ENCODE measurements at places on chromosomes 13 and 19.
A peak's percentile ranks its signal among the peaks of the same experiment; 100 is the strongest.

DNA sequence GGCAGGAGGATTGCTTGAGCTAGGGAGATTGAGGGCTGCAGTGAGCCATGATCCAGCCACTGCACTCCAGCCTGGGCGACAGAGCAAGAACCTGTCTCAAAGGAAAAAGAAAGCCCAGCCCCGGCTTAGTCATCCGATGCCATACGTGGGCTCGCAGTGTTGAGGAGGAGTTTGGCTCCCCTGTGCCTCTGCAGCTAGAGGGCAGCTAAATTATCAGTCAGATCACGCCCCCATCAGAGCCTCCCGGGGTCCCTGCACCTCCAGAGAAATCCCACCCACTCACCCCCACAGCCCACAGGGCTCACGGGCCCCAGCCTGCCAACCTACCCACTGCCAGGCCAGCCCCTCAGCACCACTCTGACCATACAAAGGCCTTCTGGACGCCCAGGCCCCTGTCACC lies 27.6 kb downstream of the MAU2 start:
- no peak for DNase-seq
- H3K36me3 ChIP-seq, result peaks cover 86% of the 10 kb centered on the region
- H3K27ac ChIP-seq, result no peak overlapping the region
- no peak overlapping the region for H3K4me3 ChIP-seq

- H3K36me3 ChIP-seq, result no peaks in the 10 kb centered on the region
- no peak overlapping the region for H3K4me3 ChIP-seq
- H3K27me3 ChIP-seq, result no peaks in the 10 kb centered on the region
- no peak overlapping the region for H3K27ac ChIP-seq
- DNase-seq, result no peak
These were observed 769.1 kb downstream of the PCDH9 start for GRCh38 chr13:66461021-66461420.

- H3K4me3 ChIP-seq, result peak overlapping the region; percentile 96
- no peak for DNase-seq
- H3K27me3 ChIP-seq, result no peaks in the 10 kb centered on the region
- H3K27ac ChIP-seq, result peak overlapping the region; percentile 95
- peaks cover 45% of the 10 kb centered on the region for H3K4me1 ChIP-seq
These were observed 991 bp downstream of the OBI1 start for GRCh38 chr13:78657699-78658629.

DNA sequence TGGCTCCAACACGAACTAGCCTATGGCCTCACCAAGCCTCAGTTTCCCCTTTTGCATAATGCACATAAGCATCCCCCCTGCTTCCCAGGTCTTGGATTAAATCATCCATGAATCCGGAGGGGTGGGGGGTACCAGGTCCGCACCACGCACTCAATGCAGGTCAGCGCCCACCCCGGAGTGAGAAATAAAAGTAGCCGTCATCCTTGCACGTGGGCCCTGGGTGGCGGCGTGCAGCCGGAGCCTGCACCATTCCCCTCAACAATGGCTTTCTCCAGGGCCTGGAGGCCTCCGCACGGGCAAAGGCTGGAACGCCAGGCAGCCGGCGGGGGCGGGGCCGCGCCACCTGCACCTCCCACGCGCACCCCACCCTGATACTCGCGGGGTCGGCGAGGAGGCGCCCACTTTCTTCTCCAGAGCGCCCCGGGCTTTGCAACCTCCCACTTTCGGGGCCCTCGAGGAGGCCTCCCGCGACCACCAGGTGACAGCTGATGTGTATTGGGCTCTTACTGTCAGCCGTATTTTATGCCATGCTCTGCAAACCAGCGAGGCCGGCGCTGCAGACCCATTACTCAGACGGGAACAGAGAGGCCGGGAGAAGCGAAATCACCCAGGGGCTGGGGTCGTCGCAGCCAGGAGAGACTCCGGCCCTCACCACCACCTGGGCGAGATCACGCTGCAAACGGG lies 767 bp upstream of the GADD45B start:
- peaks cover 18% of the 10 kb centered on the region for H3K36me3 ChIP-seq
- H3K4me3 ChIP-seq, result peak overlapping the region; percentile 11
- peaks cover 46% of the 10 kb centered on the region for H3K4me1 ChIP-seq

- H3K36me3 ChIP-seq, result peaks cover 87% of the 10 kb centered on the region
- DNase-seq, result no peak
- H3K27ac ChIP-seq, result no peak overlapping the region
- no peaks in the 10 kb centered on the region for H3K27me3 ChIP-seq
These were observed 132.1 kb upstream of the MCF2L start for GRCh38 chr13:112836940-112837339.

GRCh38 chr13:94218951-94219350 lies 260.5 kb downstream of the DCT start:
- H3K27me3 ChIP-seq, result no peaks in the 10 kb centered on the region
- no peaks in the 10 kb centered on the region for H3K4me1 ChIP-seq
- H3K27ac ChIP-seq, result no peak overlapping the region
